ENCODE measurements at places on chromosomes 13 and 19.
A peak's percentile ranks its signal among the peaks of the same experiment; 100 is the strongest.

GRCh38 chr13:24097064-24097463 is 63.5 kb upstream of the SPATA13 start:
- DNase-seq: no peak

DNA sequence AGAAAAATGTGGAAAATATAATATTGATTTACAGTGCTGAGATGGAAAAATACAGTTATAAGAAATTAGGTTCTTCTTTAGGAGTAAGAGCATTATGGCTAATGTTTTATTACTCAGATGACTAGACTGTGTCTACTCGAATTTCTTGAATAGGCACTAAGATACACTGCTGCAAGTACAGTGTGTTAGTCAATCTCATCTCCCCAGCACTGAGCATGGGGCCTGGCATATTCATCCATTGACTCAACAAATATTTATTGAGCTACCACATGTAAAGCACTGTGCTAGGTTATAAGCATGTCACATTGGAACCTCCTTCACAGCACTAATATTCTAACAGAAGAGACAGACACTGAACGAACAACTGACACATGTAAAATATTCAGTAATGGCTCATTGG is 242.5 kb upstream of the GPC6 start:
- no peak for DNase-seq

GRCh38 chr19:12784871-12785430 is 6.3 kb upstream of the JUNB start:
- peak; percentile 61 for DNase-seq

DNA sequence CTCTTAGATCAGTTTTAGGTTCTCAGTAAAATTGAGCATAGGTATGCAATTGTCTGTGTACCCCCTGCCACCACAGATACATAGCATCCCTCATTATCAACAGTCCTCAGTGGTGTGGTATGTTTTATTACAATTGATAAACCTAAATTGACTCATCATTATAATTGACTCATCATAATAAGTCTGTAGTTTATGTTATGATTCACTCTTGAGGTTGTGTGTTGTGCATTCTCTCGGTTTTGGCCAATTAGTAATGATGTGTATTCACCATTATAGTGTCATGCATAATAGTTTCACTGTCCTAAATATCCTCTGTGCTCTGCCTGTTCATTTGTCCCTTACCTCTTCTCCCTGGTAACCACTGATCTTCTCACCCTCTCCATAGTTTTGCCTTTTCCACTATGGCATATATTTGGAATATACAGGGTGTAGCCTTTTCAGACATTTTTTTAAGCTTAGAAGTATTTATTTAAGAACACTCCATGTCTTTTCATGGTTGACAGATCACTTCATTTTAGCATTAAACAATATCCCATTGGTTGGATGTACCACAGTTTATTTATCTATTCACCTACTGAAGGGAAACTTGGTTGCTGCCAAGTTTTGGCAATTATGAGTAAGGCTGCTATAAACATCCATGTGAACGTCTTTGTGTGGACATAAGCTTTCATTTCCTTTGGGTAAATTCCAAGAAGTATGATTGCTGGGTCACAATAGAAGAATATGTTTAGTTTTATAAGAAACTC is 1620.6 kb upstream of the MIR17HG start:
- no peak for DNase-seq

DNA sequence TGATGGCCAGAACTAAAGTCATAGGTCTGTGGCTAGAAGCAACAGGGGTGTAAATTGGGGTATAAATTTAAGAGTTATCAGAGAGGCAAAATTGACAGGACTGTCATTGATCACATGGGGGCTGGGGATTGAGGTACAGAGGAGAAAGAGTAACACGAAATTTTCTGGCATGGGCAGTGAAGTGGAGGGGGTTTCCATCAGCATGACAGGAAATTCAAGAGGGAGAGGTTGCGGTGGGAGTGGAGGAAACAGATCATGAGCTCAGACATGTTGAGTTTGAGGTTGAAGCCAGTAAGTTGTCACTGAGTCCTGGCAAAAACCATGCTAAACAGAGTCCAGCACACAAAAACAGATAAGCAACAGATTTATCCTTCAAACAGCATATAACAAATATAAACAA is 192.1 kb upstream of the TSC22D1 start:
- peak; percentile 54 for DNase-seq

GRCh38 chr13:96499656-96500055 is 409.7 kb downstream of the HS6ST3 start:
- no peak for DNase-seq

GRCh38 chr13:44017756-44018309 is 138.1 kb downstream of the LACC1 start:
- DNase-seq: no peak

DNA sequence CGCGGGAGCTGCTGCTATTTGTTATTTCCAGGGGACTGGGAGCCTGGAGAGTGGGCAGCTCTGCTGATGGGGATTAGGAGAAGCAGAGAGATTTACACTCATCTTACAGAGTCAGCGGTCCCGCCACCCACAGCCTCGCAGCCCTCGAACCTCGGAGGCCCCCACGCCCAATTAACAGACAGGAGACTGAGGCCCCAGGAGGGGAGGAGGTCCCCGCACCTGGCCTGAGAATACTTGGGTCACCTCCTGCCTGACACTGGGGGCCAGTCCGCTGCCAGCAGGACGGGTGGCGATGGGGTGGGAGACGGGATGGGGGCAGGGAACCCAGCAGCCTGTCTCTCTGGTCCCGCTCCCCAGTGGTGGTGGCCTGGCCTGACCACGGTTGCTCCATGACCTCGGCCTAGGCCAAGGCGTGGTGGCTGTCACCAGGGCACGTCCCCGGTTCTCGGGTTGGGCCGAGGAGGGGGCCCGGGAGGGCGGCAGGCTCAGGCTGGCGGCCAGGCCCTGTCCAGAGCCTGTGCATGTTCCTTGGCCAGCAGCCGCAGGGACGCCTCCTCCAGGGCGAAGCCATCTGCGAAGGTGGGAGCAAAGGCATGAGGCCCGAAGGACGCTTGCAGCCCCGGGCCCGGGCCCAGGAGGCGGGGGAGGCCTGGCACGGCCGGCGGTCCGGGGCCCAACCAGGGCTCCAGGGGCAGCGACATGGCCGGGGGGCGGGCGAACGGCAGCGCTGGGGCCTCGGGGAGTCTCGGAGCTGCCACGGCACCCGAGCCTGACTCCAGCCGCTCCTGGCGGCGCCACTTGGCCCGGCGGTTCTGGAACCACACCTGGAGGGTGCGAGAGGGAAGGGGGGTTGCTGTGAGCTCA is 1.7 kb downstream of the RAX2 start:
- no peak for DNase-seq

- no peak for DNase-seq
Measured at GRCh38 chr13:25253702-25254101, 33.6 kb downstream of the MTMR6 start.

DNA sequence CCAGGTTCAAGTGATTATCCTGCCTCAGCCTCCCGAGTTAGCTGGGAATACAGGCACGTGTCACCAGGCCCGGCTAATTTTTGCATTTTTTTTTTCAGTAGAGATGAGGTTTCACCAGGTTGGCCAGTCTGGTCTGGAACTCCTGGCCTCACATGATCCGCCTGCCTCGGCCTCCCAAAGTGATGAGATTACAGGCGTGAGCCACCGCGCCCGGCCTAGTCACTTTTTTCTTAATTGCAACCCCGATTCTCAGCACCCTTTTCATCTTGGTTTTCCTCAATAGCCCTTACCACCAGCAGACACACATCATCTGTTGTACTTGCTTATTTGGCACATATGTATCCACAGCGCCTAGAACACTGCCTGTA is 550 bp upstream of the GPI start:
- DNase-seq: no peak

DNA sequence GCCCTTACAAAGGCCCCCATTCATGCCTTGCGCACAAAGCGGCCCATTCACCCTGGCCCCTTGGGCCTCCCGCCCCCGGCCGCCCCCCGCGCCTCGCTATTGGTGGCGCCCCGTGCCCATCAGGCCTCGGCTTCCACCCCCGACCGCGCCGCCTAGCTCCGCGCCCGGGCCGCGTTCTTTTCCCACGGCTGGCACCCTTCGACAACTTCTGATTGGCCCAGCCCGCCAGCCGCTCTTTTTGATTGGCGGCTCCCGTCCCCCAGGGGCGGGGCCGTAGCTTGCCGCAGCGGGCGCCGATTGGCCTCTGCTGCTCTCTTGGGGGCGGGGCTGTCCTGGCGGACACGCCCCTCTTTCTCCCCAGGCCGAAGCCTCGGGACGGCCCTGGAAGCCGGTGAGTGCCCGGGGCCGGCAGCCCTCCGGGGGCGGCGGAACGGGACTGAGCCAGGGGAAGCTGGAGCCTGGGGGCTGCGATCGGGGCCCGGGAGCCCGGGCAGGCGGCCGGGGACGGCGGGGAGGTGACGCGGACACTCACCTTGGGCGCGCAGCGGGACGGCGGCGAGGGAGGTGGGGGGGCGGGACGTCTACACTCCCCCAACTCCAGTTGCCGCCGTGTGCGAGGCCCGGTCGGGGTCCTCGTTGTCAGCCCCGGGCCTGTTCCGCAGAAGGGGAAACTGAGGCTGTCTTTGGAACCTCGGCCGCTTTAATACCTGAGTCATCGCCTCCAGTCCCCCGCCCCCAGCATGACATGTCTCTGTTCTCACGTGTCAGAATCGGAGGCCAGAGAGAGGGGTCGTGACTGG is at the start of gene MYH14:
MYH14 (plus strand) TSS at position 342 of the 800 bp plus-strand sequence. CDS start 6,744 bp downstream, outside the sequence.
- DNase-seq: no peak

- DNase-seq: no peak
Measured at GRCh38 chr13:60258349-60258748, 94.6 kb upstream of the DIAPH3 start.

DNA sequence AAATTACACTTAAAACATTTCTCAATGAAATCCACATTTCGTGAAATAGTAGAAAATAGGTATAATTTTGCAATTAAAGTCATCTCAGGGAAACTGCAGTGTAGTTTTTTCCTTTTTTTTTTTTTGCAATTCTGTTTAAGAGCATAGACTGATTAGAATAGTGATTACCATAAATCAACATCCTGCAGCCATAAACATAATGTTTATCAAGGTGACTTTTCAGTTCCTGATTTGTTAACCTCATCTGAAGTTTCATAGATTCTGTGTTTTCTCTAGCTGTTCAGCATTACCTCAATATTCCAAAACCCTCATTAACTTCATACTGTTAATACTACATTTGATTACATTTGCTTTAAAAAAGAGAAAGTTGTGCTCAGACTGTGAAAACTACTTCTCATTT is 286.3 kb upstream of the DACH1 start:
- DNase-seq: no peak

DNA sequence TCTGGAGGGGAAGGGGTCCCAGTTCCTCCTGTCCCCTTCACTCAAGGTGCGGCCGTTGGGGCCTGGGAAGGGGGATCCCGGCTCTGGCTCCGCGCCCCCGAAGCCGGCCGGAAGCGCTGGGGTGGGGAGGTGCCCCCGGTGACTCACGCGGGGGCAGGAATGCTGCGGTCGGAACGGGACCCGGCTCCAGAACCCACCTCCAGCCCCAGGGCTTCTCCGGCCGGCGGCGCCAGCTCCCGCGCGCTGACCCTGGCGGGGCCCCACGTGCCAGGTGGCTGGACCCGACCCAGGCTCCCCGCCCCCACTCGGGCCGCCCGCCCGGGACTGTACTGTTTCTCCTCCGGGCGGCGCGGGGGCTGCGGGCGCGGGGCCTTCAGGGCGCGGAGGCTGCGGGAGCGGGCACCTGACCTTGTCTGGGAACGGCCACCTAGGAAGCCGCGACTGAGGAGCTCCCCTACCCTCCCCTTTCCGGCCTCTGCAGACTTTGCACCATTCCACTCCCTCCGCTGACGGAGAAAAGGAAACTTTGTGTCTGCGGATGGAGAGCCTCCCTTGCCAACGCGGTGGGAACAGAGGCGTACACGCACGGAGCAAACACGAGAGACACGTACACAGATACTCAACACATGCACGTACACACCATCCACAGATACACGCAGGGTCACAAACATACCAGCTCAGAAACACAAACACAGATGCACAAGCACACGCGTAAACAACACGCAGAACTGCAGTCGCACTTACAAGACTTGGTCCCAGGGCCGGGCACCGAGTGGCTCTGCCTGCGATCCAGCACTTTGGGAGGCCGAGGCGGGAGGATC is 7.2 kb downstream of the AXL start:
- peak; percentile 21 for DNase-seq

DNA sequence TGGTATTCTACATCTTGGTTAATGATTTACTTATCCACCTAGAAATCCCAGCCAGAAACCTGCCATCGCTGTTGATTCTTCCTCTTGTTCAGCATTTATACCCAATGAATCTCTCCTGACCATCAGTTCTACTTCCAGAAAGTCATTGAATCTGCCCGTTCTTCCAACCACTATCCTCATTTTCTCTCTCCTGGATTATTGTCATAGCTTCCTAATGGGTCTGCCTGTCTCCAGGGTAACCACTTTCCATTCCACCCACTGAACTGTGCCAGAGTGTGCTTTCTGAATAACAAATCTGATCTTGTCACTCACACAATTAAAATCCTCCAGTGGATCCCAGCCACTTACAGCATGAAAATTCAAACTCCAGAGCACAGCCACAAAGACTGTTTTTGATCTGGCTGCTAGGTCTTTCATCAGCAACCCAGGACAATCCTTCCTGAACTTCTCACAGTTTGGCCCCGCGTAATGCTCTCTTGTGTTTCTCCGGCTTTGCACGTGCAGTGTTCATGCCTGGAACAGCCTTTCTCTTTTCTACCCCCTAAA is 330.6 kb downstream of the SPRY2 start:
- no peak for DNase-seq

- DNase-seq: no peak
Measured at GRCh38 chr19:897442-898039, 4.3 kb downstream of the RNU6-9 start.
